HFFc6 (cell line): ENCODE measurements at places on chromosomes 12 and 14.

DNA sequence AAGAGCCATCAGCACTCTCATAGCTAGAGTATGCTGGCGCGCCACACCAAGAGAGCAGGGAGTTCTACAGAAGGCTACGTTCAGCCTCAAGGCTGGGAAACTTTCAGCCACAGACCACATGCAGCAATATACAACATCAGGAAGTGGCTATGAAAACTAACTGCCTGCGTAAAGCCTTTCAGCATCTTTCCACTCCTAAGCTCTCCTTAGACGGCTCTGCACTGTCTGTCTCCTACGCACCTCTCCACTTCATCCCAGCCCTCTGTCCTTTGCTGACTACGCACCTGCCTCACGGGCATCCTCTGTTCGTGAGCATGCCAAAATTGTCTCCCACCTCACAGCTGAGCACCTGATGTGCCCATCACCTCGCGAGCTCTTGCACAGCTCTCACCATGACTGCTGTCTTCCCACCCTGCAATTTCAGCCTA is 9.7 kb downstream of the MPHOSPH9 start:
- no peak overlapping the region; the same call in 1 of the 2 replicates for H3K27ac ChIP-seq
- H3K36me3 ChIP-seq, result peaks cover 6% of the 10 kb centered on the region; the same call in 1 of the 2 replicates
- peaks cover 6% of the 10 kb centered on the region; the same call in 1 of the 2 replicates for H3K4me1 ChIP-seq
- no peaks in the 10 kb centered on the region; the same call in 1 of the 2 replicates for H3K27me3 ChIP-seq
- no peak for DNase-seq

DNA sequence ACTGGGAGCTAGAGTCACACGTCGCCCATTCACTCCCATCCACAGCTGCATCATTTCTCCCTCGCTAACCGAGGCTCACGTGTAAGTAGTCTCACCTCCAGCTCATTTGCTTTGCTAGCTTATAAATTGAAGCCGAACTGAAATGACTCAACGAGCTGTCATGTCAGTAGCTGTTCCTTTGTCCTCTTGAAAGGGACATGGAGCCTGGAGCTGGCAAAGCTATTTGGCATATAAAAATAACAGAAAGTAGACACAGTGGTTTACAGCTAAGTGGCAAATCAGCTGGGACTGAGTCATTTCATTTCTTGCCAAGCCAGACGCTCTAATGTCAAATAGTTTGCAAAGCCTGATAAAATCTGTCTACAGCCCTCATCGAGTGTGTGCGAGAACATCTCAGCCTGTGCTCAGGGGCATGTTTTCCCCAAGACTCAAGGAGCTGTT is 114.4 kb upstream of the TMEM233 start:
- DNase-seq, result no peak
- peaks cover 6% of the 10 kb centered on the region; the same call in 1 of the 2 replicates for H3K36me3 ChIP-seq
- no peak overlapping the region for H3K4me3 ChIP-seq
- no peaks in the 10 kb centered on the region for H3K4me1 ChIP-seq
- no peak overlapping the region for H3K27ac ChIP-seq

DNA sequence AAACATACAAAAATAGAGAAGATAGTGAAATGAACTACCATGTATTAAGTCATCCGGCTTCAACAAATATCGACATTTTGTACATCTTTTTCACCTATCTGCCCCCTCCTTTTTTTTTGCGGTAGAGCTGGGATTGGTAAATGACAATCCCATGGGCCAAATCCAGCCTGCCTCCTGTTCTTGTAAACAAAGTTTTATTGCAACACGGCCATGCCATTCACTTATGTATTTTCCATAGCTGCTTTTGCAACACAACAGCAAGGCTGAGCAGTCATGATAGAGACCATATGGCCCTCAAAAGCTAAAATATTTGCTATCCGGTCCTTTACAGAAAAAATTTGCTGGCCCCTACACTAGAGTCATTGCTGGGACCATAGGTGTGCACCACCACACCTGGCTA is 58.1 kb upstream of the PLEKHG3 start:
- H3K27ac ChIP-seq, result peak overlapping the region; percentile 97
- H3K4me1 ChIP-seq, result peaks cover 28% of the 10 kb centered on the region
- peaks cover 14% of the 10 kb centered on the region for H3K36me3 ChIP-seq
- peak overlapping the region; percentile 74 for H3K4me3 ChIP-seq
- H3K27me3 ChIP-seq, result peaks cover 4% of the 10 kb centered on the region

DNA sequence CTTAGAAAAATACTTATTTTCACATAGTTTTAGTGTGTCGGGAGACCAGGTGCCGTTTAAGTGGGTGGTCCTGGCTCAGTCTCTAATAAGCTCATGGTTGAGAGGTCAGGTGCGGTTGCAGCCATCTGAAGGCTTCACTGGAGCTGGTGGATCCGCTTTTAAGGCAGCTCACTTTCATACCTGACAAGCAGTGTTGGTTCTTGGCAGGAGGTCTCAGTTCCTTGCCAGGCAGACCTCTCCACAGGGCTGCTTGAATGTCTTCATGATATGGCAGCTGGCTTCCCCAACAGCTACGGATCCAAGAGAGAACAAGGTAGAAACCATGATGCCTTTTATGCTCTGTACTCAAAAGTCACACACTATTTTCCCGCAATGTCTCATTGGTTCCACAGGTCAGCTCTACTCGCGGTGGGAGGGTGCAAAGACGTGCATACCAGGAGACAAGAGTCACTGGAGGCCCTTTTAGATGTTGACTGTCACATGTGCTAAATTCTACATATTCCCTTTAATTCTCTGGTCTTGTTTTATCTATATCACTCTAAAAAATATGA is 8.0 kb upstream of the ZDHHC17 start:
- no peak overlapping the region for H3K27ac ChIP-seq
- no peak for DNase-seq
- no peaks in the 10 kb centered on the region for H3K27me3 ChIP-seq
- H3K4me1 ChIP-seq, result peaks cover 18% of the 10 kb centered on the region
